T-cell (primary cell): ENCODE measurements at places on chromosomes 3 and 15.

- DNase-seq = no peak
These were observed 5.2 kb downstream of the TPM1 start for GRCh38 chr15:63047792-63048114.

GRCh38 chr15:85825719-85826118 lies 31.0 kb upstream of the KLHL25 start:
- DNase-seq = no peak

- no peak for DNase-seq
These were observed 312.1 kb downstream of the SLC9A9 start for GRCh38 chr3:143535994-143536784.

DNA sequence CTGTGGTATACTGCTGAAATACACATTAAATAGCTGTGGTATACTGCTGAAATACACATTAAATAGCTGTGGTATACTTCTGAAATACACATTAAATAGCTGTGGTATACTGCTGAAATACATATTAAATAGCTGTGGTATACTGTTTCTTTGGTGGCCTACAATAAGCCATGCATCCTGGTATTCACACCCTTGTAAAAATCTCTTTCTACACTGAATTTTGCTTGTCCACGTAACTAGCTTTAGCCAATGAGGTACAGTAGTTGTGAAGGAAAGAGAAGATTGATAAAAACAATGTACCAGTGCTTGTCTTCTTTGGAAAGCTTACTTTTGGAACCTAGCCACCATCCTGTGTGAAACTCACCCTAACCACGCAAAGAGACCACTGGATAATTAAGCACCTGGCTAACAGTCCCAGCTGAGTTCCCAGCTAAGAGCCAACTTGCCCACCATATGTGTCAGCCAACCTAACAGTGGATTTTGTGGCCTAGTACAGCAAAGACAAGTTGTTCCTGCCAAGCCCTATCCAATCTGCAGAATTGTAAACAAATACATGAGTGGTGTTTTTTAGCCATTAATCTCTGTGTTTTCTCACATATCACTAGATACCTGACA lies 103.4 kb upstream of the MELTF start:
- DNase-seq = no peak

DNA sequence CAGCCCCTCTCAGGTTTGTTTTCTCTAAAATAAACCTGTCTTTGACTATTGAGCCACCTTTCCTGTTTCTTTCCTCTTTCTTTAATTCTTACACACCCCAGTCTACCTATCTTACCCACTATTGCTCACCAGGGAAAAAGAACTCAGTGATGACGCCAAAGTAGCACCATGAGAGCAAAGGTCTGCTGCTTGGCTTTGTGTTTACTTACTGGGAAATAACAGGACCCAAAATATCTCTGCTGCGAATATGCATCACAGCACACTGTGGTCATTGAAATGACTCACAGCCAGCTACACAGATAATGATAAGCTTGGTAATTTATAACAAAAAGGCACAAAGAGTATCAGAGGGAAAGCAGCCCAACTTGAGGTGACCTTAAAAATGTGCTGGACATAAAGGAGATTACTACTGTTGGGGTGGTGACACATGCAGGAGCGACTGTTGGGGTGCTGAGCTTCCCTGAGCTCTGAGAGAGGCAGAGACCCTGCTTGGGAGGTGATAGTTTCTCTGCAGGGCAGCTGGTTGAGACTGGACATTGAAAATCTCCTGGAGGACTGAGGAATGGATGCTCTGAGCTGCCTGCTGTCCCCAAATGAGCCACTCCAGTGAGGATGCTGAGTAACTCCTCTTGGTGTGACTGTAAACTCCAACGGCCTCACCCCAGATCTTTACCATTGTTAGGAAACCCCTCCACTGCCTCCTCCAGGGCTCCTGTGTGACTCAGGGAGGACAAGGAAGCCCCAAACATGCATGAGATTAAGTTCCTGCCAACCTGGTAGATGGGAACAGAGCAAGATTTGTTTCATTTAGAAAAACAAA lies 14.5 kb downstream of the EFCAB12 start:
- no peak for DNase-seq

GRCh38 chr15:59315914-59316451 lies 56.7 kb downstream of the MYO1E start:
- no peak for DNase-seq

DNA sequence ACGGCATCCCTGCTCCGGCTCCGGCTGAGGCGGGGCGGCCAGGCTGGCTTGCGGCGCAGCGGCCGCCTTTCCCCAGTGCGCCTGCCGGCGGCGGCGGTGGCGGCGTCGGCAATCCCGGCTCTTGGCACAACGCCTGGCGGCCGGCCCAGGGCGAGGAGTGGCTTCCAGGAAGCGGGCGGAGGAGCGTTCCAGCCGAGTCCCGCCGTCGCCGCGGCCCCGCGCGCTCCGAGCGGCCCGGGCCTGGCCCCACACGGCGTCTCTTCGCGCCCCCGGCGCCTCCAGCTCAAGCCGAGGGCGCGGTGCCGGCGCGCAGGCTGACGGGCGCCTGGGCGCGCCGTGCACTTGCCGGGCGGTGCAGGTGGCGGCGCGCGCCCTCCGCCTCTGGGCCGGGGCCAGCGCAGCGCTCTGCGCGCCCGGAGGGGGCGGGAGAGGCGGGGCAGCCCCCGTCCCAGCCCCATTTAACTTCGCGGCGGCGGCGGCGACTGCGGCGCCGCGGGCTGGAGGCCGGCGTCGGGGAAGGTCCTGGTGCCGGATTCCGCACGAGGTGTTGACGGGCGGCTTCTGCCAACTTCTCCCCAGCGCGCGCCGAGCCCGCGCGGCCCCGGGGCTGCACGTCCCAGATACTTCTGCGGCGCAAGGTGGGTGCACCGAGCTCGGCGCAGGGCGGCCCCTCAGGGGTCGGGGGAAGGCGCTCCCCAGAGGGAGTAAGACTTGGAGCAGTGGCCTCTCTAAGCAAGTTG lies at the start of gene ADAMTSL3:
Gene ADAMTSL3 (plus strand): TSS at position 485 of the 740 bp plus-strand sequence. CDS start 1,639 bp downstream, outside the sequence.
- no peak for DNase-seq

GRCh38 chr15:42090781-42091180 lies 3.6 kb downstream of the PLA2G4D start:
- DNase-seq = no peak

- DNase-seq = no peak
These were observed 67.1 kb upstream of the CHD2 start for GRCh38 chr15:92833106-92833433.

DNA sequence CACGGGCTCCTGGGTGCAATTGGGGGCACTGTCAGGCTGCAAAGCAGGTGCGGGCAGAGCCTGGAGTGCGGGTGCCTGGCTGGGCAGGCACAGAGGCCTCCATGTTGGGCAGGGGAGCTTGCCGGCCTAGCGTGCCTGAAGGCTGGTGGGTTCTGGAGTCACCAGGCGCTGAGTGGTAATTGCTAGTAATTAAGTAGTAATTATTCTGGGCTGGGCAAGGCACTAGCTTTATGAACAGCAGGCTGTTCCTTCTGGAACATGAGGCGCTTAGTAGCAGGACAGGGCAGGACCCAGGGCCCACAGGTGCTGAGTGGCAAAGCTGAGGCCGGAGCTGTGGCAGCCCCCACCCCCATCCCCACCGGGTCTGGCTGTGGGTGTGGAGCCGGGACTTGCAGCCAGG lies 25.3 kb downstream of the PLXNA1 start:
- DNase-seq = no peak

- DNase-seq = no peak
These were observed 19.1 kb downstream of the ST6GAL1 start for GRCh38 chr3:186949281-186949982.

DNA sequence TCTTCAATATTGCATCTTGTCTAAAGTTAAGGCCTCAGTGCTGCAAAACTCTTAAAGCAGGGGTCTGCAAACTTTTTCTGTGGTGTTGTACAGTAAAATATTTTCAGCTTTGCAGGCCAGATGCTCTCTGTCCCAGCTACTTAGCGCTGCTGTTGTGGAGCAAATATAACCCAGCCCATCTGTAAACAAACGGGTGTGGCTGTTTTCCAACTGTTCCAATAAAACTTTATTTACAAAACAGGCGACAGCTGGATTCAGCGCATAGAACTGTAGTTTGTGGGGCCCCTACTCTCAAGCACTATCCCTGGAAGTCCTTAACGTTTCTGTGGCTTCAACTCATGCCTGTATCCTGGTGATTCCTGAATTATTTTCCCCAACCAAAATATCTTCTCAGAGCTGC lies 365.0 kb downstream of the FOXP1 start:
- no peak for DNase-seq

DNA sequence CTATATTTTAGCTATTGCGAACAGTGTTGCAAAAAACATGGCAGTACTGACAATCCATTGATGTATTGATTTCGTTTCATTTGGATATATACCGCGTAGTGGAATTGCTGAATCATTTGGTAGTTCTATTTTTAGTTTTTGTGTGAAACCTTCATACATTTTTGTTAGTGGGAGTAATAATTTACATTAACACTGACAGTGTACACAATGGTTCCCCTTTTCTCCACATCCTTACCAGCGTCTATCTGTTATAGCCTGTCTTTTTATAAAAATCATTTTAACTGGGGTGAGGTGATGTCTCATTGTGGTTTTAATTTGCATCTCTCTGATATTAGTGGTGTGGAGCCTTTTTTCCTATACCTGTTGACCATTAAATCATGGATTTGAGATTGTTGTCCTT lies 392.4 kb upstream of the ALCAM start:
- DNase-seq = no peak

DNA sequence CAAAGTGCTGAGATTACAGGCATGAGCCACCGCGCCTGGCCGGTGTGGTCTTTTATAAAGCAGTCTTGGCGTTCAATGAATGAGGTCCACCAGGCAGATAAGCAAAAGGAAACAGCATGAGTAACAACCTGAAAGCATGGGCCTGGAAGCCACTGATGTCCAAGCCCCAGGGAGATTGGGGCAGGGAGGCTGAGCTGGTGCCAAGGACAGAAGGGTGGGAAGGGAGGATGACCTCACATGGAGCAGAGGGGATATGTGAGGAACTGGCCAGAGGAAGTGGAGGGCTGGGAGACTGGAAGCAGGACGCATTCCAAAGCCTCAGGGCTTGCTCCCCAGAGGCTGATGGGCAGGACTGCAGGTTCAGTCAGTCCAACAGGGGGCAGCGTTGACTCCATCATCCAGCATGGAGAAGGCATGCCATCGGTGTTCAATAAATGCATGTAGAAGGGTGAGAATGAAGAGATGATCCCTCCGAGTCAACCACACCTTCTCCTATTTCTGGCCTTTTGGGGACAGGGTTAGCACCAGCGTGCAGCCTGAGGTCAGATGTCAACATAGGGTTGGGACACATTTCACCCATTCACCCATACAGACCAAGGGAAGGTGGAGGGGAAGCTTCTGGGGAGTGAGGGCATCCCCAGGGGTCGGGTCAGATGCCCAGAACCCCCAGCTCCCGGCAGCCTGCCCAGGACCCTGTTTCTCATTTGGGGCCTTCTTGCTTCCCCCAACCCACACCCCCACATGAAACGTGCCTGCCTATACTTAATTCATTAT lies 14.8 kb downstream of the MYL3 start:
- no peak for DNase-seq

- DNase-seq = no peak
These were observed 10.4 kb downstream of the SLC12A8 start for GRCh38 chr3:125202197-125202596.

DNA sequence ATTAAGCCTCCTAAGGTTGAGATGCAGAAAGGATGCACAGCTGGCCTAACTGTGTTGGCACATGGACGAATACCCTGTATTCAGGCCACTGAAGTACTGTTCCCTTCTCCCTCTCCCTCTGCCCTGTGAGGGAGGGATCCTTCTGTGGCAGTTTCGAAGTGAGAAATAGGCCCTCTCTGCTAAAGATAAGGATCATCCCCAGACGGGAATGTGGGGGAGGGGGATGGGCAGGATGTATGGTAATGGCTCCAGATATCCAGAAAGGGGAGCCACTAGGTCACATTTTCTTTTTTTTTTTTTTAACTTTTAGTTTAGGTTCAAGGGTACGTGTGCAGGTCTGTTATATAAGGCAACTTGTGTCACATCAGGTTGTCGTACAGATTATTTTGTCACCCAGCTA lies 463.1 kb downstream of the TBL1XR1 start:
- no peak for DNase-seq

DNA sequence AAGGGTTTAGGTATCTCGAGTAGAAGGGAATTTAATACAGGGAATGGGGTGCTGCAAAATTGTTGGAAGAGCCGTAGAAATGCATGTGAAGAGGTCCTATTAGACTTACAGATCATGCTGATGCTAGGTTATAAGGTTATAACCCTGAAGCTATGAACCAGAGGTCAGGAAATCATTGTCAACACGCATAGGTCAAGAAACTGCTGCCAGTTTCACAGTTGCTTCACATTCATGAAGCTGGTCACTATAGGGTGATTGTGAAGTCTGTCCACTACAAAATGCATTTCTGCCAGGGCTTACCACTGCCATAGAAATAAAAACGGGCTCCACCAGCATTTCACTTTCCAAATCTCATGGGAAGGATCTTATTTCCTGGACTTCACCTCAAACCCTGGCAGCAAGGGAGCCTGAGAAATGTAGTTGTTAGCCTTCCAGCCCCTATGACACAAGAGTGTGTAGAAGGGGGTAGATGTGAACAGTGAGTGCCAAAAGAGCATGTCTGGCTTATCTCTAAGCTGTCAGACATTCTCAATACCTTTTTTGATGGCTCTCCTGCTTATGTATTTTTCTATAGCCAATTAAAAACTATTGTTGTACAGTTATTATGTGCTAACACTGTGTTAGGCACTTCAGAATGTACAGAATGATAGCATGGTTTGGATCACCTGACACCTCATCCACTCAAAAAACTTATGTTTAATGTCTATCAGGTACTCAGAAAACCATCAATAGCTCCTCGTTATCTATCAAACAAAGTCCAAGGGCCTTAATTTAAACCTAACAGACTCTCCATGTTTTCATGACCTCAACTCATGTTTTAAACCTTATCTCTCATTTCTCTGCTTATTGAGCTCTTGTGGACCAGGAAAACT lies 148.3 kb upstream of the TSC22D2 start:
- no peak for DNase-seq

DNA sequence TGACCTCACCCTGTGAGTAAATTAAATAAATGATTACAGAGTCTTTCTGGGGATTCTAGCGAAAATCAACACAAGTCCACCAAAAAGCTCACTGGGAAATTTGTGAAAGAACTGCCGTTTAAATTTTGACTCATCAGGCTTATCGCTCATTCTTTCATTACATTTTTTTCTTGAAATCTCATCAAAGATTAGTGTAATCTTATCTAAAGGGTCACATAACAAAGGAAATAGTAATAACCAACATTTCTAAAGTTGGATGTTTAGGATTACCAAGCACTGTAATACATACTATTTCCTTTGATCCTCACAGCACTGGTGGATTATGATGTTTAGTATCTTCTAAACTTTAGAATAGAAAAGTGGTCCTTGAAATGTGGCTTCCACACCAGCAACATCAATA lies 111.1 kb upstream of the CBLB start:
- no peak for DNase-seq

GRCh38 chr3:12875857-12876836 lies 34.8 kb upstream of the RPL32 start:
- no peak for DNase-seq

- peak; percentile 29 for DNase-seq
These were observed 18.5 kb upstream of the C3orf62 start for GRCh38 chr3:49295489-49296058.

DNA sequence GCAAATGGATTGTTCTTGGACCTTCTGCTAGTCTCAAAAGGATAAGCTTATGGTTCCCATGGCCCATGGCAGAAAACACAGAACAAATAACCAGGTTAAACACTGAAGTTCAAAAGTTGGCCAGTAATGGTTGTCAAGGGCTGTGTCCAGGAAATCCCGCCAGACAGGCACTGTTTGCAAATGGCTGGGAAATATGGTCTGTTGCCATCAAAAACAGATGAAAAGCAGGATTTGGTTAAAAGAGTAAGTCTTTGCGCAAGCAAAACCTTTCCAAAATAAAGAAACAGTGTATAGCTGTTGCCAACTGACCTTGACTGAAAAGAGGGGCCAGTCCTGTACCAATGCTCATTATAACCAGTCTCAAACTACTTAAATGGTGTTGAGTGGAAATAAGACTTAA lies 58.6 kb downstream of the WWTR1 start:
- no peak for DNase-seq
